ENCODE measurements at places on chromosomes 7 and 10.
A peak's percentile ranks its signal among the peaks of the same experiment; 100 is the strongest.

DNA sequence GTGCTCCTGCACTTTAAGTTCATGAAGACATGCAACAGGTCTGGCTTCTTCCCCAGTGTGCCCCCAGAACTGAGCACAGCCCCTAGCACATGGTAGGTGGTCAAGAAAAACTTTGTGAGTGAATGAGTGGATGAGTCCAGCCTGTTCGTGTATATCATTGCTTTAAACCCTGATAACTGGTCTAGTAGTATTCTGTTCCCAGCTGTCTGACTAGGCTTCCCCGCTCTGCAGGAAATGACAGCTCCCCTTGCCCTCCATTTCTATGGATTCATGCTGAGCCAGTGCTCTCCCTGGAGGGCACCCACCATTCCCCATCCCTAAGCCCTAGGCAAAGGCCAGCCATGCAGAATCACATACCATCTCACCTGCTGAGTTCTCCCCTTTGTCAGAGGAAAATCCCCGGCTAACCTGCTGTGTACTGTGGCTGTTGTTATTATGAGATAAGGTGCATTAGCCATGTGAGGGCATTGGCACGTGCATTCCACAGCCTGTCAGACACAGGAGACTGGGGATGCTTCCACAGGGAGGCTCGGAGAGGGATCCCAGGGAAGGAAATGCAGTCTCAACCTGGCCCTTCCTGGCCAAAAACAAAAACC is 698.9 kb downstream of the GRID1 start:
- no peak for DNase-seq

DNA sequence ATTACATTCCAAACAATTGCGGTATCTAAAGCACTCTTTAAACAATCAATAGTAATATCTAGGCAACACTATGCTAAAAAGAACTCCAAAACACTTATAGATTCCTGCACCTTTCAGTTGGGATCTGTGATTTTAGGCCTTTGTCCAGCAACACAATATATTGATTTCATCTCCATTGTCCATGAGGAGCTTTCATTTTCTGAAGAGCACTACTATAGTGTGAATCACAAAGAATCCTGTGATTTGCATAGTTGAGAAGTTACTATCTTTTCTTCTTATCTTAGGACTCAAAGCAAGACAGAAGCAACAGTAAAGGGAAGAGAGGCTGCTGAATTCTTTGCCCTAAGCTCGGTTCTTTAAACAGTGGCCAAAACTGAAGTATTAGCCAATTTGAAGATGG is 846.8 kb downstream of the IPMK start:
- no peak for DNase-seq

DNA sequence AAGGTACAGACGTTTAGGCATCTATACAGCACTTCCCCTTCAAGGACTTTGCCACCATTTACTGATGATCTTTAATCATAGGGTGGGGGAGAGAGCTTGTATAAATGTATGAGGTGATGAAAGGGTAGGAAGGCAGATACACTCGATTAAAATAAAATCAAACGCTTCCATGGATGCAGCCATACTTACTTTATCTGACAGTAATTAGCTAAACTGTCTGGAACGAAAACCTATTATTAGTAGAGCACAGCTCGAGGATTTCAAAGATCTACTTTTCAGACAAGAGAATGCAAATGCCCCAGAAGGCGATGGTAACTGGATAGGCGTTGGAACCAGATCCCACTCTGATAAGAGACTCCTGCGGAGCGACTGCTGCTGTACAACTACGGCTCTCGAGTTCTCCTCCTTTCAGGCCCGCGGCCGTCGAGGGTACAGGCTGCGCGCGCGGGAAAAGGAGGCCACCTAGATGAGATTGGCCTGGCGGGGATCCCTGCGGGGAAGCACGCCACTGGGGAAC is 3.1 kb upstream of the NKX2-3 start:
- DNase-seq, result no peak

DNA sequence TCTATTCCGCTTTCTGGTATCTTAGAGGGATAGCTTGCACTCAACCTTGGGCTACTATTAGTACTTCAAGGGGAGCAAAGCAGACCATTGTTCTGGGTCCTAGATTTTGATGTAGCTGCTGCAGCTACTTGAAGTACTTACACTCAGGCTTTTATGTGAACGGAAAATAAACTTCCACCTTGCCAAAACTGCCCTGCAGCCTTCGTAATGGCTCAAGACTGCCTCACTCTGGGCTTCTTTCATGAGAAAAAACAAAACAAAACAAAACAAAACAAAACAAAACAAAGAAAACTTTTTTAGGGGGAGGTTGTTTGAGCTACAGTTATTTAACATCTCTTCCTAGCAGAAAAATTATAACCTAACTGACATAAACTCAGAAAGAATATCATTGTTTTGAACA is 19.4 kb upstream of the EPHB6 start:
- no peak for DNase-seq

GRCh38 chr10:70909326-70909935 is 21.1 kb upstream of the PCBD1 start:
- no peak for DNase-seq

GRCh38 chr10:118974951-118975350 is 54.6 kb upstream of the NANOS1 start:
- DNase-seq, result no peak

GRCh38 chr10:73838008-73838567 is 26.7 kb upstream of the NDST2 start:
- no peak for DNase-seq

GRCh38 chr7:64882341-64883112 is 20.5 kb upstream of the ZNF273 start:
- peak; percentile 29 for DNase-seq

DNA sequence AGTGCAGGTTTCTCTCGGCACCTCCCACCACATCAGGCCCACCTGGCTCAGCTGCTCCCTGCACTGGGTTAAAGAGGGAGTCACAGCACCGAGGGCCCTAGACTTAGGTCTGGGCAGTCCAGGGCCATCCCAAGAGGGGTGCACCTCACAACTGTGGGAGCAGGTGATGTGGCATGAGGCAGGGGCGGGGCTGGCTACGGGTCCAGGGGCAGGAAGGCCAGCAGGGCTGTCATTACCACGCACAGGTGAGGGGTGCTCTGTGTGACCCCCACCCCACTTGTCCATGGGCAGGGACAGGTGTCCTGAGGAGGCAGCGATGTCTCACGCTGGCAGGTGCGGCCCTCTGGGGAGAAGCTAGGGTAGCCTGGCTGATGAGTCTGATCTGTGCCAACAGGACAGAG is 40.5 kb upstream of the DPYSL4 start:
- no peak for DNase-seq

DNA sequence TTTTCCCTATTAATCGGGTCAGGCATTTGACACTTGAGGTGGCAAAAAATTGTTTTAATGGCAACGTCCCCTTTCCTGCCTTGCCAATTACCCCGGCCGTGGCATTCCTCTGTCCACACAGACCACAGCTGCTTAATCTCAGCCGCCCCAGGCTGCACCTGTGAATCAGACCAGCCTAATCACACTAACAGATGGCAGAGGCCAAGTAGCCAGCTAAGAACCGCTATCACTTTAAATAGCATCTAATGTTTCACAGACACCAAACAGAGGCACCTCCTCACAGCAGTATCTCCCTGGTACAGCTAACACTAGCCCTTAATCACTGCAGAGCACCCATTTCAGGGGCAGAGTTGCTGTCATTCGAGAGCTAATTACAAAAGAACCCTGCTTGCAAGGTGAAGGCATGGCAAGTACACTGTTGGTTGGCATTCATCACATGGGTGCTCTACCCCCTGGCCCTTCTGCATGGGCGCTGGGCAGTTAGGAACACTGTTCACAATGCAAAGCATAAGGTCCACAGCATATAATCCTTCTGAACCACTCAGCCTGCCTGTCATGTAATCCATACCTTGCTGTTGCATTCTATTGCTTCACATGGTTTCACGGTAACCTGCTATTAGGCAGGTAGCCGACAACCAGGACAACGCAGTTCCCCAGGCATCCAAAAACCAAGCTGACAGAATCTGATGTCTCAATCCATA is 38.8 kb downstream of the FGFR2 start:
- no peak for DNase-seq

DNA sequence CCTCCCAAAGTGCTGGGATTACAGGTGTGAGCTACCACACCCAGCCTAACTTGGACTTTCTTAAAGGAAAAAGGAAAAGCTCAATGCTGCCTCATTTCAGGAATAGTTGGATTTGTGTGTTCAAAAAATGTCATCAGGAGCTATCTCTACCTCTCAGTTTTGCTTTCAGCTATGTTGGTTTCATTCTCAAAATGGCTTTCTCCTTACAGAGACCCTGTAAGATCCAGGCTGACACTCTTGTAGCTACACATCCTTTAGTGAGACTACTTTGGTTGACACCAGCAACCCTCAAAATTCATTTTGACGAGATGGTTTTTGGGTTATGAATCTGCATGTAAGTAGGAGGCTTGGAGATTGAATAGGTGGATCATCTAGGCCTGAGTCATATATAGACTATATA is 269.7 kb upstream of the SORCS1 start:
- no peak for DNase-seq

DNA sequence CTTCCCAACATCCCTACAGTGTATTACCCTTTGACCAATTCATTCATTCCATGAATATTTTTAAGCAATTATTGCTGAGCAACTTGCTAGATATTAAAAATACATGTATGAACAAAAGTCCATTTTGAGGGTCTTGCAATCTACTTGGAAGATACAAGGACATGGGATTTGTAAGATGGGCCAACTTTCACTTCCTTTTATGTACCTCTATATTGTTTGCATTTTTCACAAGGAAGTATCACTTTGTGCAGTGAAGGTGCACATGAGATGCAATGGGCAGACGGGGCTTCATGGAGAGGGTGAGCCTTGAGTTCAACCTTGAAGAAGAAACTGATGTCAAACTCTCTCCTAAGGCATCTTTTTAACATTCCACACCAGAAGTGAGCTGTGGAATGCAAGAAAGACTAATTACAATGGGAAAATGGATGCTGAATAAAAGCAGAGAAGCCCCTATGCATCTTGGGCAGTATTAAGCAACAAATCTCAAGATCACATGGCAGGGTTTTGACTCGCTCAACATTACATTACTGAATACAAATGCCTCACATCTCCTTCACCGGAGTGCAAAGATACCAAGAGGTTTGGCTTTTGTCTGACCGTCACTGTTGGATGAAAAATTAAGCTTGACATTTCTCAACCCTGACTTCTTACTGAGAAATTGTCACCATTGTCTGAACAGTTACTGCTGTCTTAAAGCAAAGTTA is 341.5 kb downstream of the ELMO1 start:
- no peak for DNase-seq

- DNase-seq, result no peak
Observed at GRCh38 chr7:44637788-44638594, 31.6 kb downstream of the OGDH start.

DNA sequence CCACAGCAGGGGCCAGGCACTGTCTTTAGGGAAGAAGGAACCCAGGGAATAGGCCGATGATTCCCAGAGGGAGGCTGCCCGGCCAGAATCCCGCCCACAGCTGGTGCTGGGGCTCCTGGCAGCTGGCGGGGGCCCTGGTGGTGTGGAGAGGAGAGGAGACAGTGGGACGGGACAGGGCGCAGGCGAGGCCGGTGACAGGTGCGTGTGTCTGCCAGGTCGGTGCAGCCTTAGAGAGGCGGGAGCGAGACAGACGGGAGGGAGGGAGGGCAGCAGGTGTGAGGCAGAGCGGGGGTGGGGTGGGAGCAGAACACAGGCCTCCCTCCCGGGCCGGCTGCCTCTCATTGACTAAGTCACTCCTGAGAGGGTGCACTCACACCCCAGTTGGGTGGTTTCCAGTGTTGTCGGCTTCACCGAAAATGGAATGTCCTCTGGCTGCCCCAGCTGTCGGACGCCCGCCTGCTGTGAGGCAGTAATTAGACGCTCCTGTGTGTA is 55.2 kb downstream of the ELFN1 start:
- DNase-seq, result no peak

DNA sequence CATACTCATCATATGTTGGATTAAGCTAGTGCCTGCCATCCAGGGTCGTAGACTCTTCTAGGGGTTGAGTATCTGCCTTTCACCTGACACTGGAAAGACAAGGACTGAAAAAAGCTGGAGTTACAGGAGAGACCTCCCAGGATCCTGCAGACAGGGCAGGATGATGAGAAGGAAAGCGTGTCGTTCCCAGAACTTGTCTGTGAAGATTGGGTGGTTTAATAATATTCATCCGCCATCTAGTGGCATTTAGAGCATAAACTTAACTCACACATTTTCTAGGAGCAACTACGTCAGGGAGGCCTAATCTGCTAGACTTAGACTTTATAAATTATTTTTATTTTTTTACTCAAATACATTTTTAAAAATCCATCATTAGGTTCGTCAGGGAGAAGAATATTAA is 59.6 kb downstream of the ADRB1 start:
- no peak for DNase-seq

DNA sequence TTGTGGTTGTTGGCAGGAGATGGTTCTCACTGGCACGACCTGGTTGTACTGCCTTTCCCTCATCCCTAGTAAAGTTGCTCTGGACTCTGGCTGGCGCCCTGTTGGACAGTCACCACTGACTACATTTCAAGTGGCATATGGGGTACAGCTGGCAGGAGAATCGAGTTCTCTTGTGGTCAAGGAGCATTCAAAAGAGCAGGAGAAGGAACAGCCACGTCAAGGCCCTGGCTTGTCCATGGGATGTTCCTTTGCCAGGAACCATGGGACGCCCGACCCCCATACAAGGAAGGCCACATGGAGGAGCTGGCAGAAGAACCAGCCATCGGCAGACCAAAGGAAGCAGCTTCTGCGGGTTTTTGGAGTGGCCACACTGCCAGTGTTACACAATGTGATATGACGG is 87.0 kb upstream of the SLC25A13 start:
- no peak for DNase-seq

DNA sequence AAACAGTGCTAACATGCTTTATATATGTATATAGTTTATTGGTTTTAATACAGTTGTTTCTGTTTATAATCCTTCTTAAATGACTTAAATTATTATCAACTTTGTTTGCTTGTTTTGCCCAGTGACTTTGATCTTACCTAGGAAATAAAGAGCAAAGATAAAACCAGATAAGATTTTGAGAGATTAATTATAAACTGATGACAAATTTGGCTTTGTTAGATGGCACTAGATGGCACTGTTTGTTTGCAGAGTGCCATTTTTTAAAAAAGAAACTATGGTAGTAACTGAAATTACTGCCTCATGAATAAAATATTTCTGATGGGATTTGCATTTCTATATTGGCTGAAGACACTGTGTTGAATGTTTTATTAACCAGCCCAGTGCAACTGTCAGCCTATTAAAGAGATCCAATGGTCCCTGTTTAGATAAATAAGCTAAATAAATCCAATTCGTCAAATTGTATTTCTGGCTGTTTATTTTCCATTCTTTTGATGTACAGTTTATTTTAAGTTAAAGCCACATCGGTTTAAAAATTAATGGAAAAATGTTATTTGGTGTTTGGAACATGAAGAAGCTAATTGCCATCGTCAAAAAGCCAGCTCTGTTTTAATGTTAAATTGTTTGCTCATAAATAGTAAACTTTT is 28.7 kb downstream of the VTI1A start:
- DNase-seq, result no peak

- no peak for DNase-seq
Observed at GRCh38 chr7:7965301-7965700, 3.3 kb upstream of the GLCCI1 start.

DNA sequence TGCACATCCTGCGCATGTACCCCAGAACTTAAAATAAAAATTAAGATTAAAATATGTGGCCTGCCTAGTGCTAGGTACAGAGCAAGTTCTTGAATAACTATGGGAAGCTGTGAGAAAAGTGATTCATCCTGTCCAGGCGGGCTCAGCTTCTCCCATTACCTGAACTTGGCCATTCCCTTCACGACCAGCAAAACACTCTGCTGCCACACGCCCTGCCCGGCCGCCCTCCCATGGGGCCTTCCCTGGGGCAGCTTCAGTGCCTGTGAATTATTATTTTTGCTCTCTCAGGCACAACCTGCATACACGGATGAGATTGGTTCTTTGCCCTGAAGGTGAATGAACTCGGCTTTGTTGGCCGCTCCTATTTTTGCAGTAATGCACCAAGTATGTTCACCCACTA is 209.2 kb upstream of the SHH start:
- DNase-seq, result no peak

Measured in endothelial cell (in vitro differentiated cells).